DMS79 treated with DMSO at 0.1 percent for 48 hours (cell line): ENCODE measurements at places on chromosomes 3 and 15.
A peak's percentile ranks its signal among the peaks of the same experiment; 100 is the strongest.

DNA sequence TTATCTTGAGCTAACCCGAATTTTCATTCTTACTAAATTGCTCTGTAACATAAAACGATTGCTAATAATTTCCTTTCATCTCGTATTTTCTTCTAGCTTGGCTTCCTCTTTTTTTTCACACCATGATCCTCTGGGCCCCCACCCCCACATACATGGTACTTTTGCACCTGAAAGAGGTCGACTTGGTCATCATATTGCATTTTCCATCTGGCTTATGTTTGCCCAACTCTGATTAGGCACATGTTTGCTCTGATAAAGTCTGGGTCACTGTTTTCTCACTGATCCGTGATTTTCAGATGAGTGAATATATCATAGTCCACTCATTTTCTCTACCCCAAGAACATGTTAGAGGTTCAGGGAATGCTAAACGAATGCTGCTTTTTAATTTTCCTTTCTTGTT, 49.5 kb downstream of the ARRDC4 start:
- no peak for DNase-seq

DNA sequence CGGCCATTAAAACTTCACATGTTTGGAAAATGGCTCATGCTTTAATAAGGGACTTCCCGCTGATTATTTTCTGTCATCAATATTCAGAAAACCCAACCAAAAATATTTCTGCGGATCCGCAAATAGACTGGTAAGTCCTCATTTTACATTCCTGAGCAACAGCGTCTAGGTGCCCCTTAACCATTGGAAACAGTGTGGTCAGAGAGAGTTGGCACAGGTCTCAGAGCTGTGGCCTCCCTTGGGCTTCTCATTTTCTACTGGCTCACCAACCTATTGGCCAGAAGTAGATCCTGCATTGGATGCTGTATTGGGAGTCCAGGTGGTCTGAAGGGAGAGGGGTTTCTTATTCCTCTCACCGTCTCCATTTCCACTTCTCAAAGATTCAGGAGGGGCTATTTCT, 348.1 kb upstream of the DCBLD2 start:
- no peak for DNase-seq

GRCh38 chr3:183699238-183699947, 1.8 kb downstream of the YEATS2 start:
- no peak for DNase-seq

DNA sequence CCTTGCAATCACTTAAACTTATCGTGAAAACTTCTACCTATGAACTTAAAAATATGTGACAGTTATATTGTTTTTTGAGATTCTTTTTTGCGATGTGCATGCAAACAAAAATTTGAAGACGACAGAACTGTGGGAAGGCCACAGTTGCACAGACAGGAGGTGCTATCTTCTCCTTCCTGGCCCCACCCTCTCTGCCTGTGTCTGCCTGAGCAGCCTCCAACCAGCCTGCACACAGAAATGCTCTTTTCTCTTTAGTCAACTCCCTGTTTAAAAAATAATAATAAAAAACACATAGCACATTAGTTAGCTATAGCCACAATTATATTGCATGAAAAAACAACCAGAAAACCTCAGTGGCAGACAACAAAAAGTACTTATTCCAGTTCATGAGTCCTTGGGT, 212.2 kb downstream of the ZNF621 start:
- DNase-seq = no peak

DNA sequence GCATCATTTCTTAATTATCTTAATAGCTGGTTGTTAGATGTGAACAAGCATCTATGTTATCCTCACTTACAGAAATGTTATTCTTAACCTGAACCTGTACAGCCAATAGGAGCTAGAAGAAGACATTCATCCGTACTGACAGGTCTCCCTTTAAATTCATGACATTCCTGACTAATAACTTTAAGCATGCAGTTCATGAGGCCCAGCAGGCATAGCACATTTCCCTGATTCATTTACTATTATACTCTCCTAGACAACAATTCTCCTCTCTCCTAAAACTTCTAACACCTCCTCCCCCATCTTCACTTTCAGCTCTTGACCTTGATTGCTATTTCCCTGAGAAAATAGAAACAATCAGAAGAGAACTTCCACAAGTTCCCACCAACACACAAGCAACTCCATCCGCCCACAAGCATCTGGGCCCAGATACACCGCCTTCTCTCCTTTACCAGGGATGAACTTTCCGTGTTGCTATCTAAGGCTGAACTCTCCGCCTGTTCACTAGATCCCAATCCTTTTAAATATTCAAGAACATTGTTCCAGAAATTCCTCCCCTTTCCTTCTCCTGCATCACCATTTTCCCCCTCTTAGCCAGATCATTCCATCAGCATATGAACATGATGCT, 62.9 kb upstream of the SPRED1 start:
- no peak for DNase-seq

DNA sequence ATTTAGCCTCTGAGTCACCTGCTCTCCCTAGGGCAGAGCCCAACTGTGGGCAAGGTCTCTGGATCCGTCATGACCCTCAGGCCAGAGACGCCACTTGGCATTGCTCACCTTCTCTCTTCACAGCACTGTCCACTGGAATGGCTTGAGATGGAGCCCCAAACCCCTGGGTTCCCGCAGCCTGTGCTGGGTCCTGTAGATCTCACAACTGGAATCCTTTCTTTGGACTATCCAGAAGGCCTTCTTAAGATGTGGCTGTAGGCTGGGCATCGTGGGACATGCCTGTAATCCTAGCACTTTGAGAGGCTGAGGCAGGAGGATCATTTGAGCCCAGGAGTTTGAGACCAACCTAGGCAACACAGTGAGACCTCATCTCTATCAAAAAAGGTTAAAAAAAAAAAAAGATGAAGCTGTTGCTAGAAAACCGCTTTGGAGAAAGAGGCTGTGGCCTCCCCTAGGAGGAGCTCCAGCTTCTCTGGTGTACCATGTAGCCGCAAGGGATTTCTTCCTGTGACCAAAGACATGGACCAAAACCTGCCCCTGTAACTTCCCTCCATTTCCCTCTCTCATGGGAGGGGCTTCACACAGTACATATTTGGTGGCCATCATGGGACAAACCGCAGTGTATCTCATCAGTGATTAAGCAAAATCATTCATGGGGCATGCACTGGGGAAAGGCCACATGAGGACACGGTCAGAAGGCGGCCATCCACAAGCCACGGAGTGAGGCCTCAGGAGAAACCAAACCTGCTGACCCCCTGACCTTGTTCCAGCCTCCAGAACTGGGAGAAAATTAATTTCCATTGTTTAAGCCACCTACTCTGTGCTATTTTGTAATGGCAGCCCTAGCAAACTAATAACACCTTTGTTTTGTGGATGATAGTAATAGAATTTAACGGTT, 23.3 kb upstream of the BUB1B start:
- no peak for DNase-seq

- no peak for DNase-seq
Measured at GRCh38 chr3:69389520-69390248, 3.8 kb upstream of the FRMD4B start.

GRCh38 chr3:59867185-59868002, 817.6 kb upstream of the CFAP20DC start:
- no peak for DNase-seq

GRCh38 chr3:143643905-143644304, 204.4 kb downstream of the SLC9A9 start:
- no peak for DNase-seq

DNA sequence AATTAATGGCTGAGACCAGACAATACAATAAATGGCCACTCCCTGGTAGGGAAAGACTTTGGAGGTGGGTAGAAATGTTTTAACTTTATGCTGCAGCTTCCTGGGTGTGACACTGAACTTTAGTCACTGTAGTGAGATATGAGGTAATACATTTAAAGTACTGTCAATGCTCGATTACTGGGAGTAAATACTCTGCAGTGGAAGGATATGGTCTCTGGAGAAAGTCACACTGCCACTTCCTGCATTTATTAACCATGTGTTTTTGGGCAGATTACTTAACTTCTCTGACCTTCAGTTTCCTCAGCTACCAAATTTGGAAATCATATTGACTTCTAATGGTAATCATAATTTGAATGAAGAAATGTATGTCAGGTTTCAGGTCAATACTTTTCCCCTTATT, 317.1 kb upstream of the TGFBR2 start:
- no peak for DNase-seq

DNA sequence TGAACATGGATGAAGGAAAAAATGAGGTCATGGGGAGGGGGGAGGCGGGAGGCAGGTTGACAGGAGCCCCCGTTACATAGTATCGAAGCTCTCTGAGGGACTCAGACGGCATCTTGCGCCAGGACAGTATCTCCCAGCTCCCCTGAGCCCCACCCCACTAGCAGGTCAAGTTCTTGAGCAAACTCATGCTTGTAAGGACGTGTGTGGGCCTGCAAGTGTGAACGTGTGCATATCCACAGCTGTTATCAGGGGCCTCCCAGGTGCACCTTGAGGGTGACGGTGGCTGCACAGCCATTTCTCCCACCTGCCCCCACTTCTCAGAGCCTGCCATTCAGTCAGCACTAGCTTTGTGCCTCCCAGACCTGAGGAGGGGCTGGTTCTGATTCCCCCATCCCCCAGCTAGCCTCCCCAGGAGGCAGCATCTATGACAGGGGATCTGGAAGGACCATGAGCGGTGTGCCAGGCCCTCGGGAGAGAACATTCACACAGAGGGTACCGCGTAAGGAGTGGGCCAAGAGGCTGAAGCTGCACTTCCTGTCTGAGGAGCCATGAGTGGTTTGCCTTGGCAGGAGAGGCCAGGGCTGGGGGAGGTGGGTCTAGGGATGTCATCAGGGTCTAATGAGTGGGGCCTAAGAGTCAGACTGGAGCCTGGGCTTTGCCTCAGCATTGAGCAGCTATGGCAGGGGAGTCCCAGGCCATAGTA, 2.9 kb downstream of the SEMA3F start:
- DNase-seq = peak; percentile 60

GRCh38 chr3:99409961-99410360, 228.4 kb upstream of the COL8A1 start:
- no peak for DNase-seq

GRCh38 chr3:146277953-146278631, 27.2 kb upstream of the PLSCR4 start:
- DNase-seq = no peak

GRCh38 chr3:128620268-128620691, 30.3 kb downstream of the RPN1 start:
- DNase-seq = no peak

- peak; percentile 50 for DNase-seq
Measured at GRCh38 chr15:69074001-69074842, 59.7 kb downstream of the NOX5 start.

- no peak for DNase-seq
Measured at GRCh38 chr3:171557173-171557572, 97.0 kb upstream of the TNIK start.

- DNase-seq = no peak
Measured at GRCh38 chr15:45550436-45550835, 27.9 kb upstream of the SLC30A4 start.

- no peak for DNase-seq
Measured at GRCh38 chr15:98503970-98504369, 144.4 kb upstream of the IGF1R start.

- DNase-seq = peak; percentile 53
Measured at GRCh38 chr3:124492824-124493223, 237.4 kb upstream of the UMPS start.

DNA sequence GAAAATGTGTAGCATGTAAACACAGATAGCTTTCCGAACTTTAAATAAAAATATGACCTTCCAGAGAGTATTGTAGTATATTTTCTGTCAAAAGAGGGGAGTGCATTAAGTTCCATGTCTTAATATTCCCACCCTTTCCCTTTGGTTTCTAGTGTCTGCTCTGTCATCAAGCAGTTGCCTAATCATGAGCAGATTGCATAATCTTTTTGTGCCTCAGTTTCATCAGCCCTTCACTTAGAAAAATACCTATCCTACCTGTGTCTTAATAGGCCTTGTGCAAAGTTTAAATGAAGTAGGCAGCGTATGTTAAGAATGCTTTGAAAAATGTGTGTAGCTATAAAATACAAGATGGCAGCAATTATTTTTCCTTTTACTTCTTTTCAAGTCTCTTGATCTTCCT, 52.8 kb downstream of the CALML4 start:
- DNase-seq = no peak

DNA sequence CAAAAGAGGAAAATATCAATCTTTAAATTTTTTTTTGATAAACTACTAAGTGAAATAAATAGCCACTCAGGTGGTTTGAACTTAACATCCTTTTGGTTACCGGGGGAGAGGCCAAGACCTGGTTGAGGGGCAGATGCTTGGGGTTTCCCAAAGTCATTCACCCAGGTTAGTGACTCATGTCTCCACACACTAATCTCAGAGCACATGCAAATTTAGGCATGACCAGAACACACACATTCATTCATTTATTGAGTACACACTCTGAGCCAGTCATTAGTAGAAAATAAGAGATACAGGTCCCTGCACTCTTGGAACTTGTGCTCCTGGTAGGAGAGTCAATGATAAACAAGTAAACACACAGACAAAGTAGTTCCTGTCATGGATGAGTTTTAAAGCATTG, 7.3 kb downstream of the ILDR1 start:
- no peak for DNase-seq

- no peak for DNase-seq
Measured at GRCh38 chr3:186526256-186526606, 17.9 kb downstream of the CRYGS start.

GRCh38 chr15:67506775-67507747, 13.9 kb upstream of the C15orf61 start:
- DNase-seq = no peak

GRCh38 chr3:160667452-160667851, 9.5 kb upstream of the ARL14 start:
- DNase-seq = no peak

DNA sequence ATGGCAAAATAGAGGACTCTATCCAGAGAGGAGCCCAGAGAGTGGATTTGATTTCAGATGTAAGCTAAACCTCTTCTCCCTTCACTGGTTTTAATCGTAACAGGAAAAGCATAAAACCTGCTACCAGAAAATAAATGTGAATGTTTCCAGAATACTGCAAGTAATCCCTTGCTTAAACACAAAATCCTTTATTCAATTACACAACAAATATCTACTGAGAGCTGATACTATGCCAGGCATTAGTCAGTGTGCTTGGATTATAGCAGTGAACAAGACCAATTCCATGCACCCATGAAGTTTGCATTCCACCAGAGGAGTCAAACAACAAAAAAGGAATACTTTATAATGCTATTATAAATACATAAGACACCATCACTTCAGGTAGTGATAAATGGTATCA, 15.1 kb downstream of the AVEN start:
- no peak for DNase-seq

DNA sequence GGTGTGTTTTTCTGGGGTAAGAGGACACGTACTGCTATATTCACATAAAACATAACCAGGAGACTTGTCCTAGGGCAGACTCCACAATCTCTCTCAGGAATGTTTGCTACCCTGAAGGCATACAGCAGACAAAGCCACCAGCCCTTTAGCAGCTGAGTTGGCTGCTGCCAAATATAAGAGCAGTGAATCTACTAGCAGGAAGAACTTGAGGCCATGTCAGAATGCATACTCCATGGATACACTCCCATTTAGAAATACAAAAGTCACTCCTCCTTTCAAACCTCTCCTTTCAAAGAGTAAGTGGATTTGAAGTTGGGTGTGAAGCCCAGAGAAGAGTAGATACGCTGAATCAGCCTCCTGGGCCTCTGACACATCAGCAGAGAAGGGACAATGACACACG, 94.1 kb downstream of the CADPS start:
- no peak for DNase-seq

- DNase-seq = no peak
Measured at GRCh38 chr15:63531586-63531985, 27.2 kb downstream of the USP3 start.

- DNase-seq = no peak
Measured at GRCh38 chr3:140931801-140932200, 9.8 kb upstream of the SLC25A36 start.
